ENCODE measurements at places on chromosomes 12 and 14.

DNA sequence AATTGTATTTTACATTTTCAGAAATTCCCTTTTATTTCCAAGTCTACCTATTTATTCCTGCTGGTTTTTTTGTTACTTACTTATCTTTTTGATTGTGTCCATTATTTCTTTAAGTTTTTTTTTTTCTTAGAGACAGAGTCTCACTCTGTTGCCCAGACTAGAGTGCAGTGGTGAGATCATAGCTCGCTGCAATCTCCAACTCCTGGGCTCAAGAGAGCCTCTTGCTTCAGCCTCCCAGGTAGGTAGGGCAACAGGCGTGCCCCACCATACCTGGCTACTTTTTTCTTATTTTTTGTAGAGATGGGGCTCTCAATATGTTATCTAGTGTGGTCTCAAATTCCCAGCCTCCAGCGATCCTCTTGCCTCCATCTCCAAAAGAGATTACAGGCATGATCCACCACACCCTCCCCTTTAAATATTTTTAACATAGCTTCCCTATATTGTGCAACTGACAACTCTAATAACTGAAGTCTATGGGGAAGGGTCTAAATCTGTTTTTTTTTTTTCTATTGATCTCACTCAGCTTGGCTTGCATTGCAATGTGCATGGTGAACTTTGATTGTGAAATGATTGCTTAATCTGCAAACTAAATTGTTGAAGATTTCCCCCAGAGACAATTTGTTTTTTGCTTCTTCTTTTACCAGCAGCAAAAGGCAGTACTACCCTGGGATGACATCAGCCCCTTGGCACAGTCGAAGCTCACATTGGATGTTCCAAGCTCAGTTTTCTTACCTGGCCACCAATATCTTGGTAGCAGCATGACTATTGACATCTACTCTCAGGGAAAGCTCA, 25.7 kb upstream of the COCH start:
- no peak for DNase-seq

DNA sequence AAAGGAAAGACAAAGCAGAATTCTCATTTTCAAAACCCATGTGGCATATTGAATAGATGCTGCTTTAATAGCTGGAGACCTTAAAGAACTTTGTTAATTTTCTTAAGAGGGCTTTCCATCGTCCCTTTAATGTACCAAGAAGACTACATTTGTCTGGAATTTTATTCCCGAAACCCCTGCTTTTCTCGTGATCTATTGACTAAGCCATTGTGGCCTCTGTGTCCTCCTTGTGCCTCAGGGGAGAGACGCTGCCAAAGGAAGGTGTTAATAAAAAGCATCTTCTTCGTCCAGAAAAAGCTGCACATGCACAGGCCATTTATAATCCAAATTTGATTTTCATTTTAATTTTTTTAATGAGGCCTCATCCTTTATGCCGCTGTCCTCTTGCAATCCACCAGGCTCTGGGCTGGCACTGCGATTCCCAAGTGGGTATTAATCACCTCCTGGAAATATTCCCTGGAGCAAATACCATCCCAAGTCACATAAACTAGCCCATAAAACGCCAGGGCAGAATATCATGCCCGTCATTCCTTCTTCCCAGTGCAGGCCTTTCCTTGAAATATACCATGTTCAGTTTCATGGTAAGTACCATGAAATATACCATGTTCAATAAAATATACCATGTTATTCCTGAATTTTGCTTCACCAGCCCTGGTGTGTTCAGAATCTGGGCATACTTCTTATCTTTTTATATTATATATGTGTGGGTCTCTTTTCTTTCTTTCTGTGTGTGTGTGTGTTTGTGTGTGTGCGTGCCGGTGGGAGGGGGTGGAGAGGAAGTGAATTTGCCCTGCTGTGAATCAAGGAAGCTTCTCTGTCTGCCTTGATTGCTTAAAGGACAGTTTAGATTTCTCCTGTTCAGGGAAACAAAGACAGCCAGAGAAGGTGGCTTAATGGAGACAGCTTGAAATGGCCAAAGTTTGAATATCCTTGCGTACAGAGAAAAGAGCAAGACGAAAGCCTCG, 147.6 kb downstream of the PHETA1 start:
- no peak for DNase-seq

DNA sequence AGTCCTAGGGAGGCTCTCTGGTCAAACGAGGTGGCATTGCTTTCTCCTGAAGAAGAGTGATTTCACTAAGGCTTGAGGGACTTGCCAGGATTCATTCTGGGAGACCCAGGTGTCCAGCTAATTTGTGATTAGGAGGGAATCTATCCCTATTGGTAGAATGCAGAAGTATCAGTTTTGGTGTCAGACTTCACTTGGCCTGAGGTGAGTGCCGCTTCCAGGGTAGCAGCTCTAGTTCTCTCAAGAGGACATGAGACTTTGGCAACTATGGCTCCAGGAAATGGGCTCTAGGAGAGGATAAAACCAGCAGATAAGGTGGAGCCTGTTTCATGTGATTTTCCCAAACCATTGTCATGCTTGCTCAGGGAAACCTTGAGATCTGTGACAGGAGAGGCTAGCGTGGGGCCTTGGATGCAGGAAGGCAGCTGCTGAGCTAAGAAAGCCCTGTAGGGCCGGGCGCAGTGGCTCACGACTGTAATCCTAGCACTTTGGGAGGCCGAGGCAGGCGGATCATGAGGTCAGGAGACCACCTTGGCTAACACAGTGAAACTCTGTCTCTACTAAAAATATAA, 11.6 kb upstream of the TMEM117 start:
- DNase-seq = no peak

DNA sequence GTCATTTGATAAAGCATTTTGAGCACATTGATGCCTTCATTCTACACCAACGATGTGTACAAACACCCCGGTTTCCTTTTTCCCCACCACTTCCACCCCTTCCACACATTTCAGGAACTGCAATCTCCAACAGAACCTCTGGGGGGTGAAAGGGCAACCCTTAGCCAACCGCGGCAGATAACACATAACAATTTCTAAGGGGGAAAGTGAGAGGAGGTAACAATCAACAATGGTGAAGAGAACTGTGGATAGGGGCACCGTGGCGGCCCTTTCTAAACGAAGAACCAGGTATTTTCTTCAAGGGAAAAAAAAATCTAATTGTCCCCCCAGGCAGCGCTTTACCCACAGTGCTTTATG, 1.1 kb downstream of the KITLG start:
- peak; percentile 41 for DNase-seq

DNA sequence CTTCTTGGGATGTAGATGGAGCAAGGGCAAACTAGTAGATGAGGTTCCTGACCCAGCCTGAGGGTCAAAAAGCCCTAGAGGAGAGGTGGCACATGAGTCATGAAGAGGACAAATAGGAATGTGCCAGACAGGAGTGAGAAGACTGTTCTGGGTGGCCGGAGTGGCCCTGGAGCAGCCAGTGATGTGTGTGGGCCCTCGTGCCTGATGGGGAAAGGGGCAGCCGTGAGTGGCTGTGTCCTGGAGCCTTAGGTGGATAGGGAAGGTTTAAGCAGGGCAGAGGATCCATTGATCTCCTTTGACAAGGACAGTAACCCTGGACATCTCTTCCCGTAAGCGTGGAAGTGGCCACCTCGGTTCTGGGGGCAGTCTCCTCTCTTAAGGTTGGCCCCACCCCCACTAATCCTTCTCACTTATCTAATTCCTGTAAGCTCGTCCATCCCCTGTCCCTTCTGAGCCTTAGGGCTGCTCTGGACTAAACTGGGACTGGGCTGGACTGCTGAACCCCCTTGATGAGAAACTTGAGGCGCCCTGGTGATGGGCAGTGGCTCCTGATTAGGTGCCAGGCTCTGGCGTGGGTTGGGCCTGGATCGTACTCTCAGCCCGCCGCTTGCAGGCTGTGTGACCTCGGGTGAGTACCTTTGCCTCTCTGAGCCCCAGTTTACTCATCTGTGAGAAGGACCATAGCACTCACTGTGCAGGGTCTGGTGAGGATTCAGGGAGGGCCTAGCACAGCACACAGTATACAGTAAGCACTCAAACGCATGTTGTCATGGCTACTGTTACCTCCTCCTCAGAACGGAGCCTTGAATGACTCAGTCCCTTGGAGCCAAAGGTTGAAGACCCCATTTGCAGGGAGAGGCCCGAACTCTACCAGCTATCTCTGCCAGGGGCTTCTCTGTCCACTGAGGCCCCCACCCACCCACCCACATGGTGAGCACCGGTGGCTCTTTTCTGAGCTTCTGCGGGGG, 4.0 kb downstream of the FAM222A start:
- DNase-seq = no peak

GRCh38 chr12:68305278-68305677, 26.9 kb downstream of the MDM1 start:
- no peak for DNase-seq

GRCh38 chr14:70357557-70357956, 1.9 kb downstream of the COX16 start:
- no peak for DNase-seq

- DNase-seq = no peak
Observed at GRCh38 chr12:52837413-52837741, 3.3 kb upstream of the KRT79 start.

GRCh38 chr12:6407236-6407954, 23.4 kb downstream of the LTBR start:
- DNase-seq = no peak

- no peak for DNase-seq
Observed at GRCh38 chr12:121452340-121452984, 52.5 kb downstream of the RNF34 start.

DNA sequence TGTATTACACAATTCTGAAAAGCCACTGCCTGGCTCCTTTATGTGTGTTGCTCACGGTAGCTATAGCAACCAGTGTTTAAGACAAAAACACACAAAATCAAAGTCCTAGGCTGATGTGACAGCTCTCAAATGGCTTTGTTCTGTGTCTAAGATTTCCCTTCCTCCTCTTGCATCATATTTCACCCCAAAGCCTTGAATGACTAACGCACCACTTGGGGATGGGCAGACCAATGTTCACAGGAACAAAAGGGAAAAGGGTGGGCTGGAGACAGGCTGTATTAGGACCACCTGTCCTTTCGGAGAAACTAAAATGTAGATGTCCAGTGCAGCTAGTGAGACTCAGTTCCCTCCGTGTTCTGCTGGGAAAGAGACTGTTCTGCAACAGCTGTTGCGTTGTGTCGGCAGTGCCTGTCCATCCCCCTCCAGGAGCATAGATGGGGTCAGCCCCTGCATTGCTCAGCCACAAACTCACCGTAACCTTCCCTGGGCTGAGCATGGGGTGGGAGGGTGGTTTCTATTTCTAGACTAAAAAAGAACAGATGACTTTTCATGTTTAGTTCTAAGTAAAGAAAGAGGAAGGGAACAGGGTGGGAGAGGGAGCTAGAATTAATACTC, 26.8 kb upstream of the DAAM1 start:
- DNase-seq = no peak

DNA sequence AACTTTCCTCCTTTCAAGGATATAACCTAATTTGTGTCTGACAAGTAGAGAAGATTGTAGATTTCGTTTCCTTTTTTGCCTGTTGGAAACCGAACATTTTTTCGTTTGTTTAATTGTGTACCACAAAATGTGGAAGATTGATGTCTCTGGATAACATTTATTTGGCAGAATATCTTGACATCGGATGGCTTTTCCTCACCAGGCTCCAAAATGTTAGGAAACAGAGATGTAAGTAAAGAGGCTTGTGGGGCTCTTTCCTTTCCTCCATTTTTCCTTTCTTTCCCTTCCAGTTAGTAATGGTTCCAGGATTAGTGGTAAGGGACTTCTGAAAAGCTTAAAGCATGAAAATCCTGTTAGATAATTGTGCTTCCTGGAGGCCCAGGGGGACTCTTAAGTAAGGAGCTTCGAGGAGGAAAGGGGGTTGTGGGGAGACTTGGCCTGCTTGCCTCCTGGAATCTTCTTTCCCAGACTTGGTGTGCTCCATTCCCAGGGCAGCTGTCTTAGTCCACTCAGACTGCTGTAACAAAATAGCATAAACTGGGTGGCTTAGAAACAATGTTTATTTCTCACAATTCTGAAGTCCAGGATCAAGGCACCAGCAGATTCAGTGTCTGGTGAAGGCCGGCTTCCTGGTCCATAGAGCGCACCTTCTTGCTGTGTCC, 243.1 kb upstream of the PWP1 start:
- no peak for DNase-seq

DNA sequence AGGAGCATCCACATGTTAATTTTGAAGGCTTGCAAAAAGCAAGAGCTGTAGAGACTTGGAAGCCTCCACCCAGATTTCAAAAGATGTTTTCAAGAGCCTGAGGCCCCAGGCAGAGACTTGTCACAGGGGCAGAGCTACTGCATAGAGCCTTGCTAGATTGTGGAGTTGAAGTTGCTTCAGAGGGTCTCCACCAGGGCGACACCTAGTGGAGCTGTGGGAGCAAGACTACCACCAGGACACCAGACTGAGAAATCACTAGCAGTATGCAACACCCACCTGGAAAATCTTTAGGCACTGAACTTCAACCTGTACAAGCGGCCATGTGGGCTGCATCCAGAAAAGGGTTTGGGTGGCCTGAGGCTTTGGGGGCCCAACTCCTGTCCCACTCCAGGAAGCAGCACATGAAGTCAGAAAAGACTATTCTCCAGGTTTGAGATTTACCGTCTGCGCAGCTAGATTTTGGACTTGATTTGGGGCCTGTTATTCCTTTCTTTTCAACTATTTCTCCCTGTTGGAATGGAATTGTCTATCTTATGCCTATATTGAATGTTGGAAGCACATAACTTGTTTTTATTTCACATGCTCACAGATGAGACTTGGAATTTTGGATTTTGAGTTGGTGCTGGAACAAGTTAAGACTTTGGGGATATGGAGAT, 508.6 kb downstream of the FLRT2 start:
- DNase-seq = peak; percentile 32

DNA sequence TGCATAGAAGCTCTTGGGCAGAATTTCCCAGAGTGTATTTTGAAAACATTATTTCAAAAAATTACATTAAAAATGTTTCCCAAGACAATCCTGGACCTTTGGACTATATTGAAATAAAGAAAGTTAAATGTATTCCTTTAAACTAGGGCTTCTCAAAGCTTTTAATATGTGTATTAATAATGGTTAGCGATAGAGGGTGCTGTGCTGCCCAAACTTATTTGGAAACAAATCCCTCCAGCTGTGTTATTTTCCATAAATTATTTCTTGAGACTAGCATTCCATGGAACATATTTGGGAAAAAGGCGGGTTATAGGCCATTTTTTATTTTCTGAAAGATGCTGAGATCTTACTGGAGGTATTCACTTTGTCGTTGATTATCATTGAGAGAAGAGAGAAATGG, 397.8 kb upstream of the MIS18BP1 start:
- DNase-seq = no peak

- no peak for DNase-seq
Observed at GRCh38 chr12:53399896-53400295, 19.9 kb downstream of the SP1 start.

- DNase-seq = no peak
Observed at GRCh38 chr14:21880918-21881317, 207.3 kb upstream of the OR4E1 start.

DNA sequence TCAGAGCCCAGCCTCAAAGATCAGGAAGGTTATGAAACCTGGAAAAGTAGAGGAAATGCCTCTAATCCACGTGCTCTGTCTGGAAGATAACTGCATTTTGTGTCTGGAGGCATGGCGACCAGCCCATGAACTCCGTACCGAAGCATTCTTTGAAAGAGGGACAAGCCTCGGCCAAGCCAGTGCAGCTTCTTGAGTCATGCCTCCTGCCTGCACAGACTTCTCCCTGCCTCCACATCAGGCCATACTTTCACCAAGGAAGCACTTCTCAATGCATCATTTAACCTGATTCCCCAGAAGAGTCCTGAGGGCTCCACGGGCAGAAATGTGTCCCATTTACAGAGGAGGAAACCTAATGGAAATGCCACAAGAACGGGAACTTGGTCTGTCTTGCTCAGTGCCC, 3.4 kb downstream of the ACTN1 start:
- no peak for DNase-seq
